Calu3 (cell line): ENCODE measurements at places on chromosomes 13 and 19.
A peak's percentile ranks its signal among the peaks of the same experiment; 100 is the strongest.

GRCh38 chr19:18468517-18468916, 30.6 kb upstream of the ISYNA1 start:
- peak; percentile 22 for DNase-seq

DNA sequence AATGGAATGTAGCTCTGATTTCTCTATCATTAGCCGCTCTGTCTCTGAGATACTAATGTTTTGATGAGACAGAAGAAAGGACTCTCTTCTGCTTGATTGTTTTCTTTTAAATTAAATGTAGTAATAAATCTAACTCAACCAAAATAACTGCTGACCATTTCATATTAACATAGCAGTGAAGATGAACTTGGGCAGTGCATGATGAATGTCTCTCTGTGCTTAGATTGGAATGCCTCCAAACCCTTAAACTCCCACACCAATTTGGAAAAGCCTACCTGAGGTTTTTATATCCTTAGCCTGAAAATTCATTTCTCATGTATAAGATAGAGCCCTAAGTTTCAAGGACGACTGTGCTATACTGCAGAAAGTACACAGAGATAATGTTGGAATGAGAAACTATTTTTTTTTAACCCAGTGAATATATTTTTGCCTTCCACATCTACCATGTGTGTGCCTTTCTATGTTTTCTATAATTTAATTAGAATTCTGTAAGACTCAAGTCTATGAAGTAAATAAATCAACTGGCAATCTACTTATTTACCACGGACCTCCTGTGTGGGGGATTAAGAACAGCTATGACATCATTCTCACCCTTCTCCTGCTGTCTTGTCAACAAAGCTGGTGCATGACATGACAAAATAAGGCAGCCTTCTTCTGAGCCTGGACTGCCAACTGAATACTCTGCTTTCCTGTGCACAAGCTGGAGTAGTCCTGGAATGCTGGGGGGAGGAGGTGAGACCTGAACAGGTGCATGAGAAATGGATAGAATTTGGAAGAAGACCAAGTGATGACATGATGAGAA, 155.5 kb downstream of the FGF9 start:
- no peak for DNase-seq

DNA sequence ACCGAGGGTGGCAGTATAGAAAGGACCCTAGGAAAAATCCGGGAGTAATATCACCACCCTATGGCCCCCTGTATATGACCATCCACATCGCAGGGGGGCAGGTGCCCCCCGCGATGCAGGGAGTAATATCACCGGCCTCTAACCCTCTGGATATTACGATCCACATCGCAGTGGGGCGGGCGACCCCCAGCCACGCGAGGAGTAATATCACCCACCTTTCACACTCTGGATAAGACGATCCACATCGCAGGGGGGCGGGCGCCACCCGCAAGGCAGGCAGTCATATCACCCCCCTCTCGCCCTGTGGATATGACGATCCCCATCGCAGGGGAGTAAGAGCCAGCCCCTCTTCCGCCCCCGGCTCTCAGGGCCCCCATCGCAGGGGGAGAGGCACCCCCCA, 76.7 kb upstream of the RUBCNL start:
- DNase-seq: no peak

DNA sequence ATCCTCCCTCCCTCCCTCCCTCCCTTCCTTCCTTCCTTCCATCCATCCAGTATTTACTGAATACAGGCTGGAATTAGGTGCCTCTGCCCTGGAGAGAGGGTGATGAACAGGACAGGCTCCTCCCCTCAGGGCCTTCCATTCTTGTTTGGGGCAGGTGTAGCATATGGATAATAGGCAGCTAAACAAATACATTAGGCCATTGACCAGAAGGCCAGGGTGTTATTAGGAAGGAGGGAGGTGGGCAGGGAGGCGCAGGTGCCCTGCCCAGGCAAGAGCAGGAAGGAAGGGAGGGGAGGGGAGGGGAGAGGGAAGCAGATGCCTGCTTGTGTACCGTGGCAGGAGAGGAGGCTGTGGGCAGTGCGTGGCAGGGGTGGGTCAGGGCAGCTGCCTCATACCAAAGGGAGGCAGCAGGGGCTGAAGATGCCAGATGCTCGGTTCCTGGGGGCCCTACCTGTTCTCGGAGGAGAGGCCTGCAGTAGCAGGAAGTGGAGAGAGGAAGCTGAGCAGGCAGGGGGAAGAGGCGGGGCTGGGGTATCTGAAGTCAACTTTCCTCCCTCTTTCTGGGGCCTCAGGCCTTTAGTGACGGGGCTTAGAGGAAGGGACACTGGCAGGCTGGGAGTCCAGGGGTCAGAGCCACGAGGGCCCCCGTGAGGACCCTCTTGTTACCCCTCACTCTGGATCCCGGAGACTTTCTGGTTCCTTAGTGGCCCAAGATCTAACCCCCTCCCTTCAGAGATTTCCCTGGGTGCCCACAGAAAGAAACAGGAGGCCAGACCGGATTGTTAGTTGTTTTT, at the start of gene RINL:
Gene RINL (minus strand): TSS at position 495 of the 794 bp plus-strand sequence. CDS start 1,533 bp downstream, outside the sequence.
- DNase-seq: peak; percentile 27

GRCh38 chr13:100890645-100891044, 216.1 kb upstream of the TMTC4 start:
- DNase-seq: no peak
